Astrocyte of the cerebellum (primary cell): ENCODE measurements at places on chromosomes 2 and 18.

DNA sequence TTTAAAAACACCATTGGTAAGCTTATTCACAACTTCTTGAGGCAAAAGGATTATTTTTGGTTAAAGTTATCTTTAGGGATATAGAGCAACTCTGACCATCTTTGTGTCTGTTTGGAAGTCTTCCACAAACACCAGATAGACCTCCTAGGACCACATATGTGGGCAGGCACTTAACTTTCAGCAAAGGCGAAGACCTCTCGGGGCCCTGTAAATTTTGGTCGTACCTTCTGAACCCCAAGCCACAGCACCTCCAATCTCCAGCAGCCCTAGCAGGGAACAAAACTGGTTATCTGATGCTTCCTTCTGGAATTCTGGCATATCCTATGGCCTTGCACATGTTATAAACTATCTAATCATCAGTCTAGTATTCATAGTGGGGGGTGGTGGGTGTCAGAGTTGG, 114.8 kb downstream of the MBD5 start:
- no peak for DNase-seq

- DNase-seq = no peak
Measured at GRCh38 chr2:188096910-188097309, 194.8 kb upstream of the GULP1 start.

DNA sequence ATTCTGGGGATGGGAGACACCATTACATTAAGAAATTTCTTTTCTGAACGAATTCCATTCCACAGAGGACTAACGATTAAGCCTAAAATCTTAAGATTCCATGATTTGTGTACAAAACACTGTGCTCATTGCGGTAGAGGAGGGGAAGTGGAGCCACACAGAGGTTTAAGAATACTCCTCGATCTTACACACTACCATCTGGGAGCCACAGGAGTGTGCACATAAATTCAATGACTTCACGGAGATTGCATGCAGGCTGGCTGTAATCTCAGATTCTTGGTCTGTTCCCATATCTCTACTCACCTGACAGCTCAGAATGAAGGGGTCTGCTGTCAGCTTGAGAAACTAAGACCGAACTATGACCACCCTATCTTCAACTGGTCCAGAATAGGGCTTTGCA, 762 bp downstream of the VPS4B start:
- no peak for DNase-seq

- no peak for DNase-seq
Measured at GRCh38 chr2:120761911-120762310, 26.2 kb downstream of the GLI2 start.

GRCh38 chr2:113709022-113709421, 47.4 kb downstream of the SLC35F5 start:
- no peak for DNase-seq

DNA sequence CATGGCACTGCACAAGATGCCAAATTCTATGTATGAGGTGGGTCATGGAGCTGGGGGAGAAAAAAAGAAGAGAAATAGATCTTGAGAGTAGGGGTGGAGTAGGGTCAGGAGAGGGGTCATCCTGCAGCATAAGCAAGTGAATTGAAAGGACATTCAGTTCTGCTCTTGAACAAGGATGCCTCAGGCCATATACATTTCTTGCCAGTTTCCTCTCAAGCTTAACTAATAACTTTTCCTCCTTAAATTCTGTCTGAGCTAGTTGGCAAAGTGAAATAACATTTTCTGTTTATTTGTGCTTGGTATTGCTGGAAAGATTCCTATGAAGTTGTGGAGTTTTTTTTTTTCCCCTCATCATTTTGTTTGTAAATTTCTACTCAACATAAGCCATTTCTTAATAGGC, 99.0 kb upstream of the LTBP1 start:
- no peak for DNase-seq

GRCh38 chr2:39334529-39334928, 90.8 kb upstream of the CDKL4 start:
- no peak for DNase-seq

DNA sequence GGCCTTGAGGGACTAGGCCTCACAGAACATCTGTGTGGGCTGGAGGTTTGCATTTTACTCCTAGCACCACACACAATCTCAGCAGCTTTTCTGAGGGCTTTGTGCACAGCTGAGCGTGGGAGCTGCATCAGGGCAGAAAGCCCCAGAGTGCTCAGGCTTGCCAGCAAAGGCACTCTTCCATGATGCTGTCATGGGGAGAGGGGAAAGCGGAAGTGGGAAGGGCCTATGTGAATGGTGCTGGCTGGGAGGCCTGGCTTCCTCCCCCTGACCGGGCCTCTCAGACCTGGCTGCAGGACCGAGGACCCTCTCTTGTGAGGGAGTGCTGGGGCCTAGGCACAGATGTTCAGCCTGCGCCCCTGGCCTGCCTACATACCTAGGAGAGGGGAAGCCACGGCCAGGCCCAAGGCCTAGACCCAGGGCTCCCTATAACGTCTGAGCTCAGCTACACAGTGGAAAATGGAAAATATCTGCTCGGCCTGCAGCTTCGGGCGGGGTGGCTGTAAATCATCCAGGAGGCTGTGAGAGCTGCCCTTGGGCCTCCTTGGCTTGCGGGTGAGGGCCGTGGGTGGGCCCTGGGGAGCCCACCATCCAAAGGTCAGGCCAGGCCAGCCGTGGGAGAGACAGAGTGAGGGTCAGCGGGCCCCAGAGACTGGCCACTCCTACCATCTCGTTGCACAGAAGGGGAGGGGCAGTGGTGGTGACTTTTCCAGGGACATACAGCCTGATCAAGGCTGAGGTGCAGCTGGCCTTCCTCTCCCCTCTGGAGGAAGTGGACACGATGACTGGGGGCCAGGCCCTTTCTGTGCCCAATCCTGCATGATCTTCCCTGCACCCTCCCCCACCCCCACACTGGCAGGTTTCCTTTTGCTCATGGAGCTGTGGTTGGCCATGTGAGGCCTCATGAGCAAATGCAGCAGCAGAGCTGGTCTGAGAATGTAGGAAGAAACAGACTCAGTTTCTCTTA, 22.8 kb downstream of the GLI2 start:
- peak; percentile 66 for DNase-seq

- no peak for DNase-seq
Measured at GRCh38 chr2:25176138-25176537, 7.8 kb upstream of the POMC start.

GRCh38 chr18:49459404-49460171, 857 bp downstream of the DYM start:
- no peak for DNase-seq

- no peak for DNase-seq
Measured at GRCh38 chr18:11668441-11669169, 20.5 kb upstream of the GNAL start.

DNA sequence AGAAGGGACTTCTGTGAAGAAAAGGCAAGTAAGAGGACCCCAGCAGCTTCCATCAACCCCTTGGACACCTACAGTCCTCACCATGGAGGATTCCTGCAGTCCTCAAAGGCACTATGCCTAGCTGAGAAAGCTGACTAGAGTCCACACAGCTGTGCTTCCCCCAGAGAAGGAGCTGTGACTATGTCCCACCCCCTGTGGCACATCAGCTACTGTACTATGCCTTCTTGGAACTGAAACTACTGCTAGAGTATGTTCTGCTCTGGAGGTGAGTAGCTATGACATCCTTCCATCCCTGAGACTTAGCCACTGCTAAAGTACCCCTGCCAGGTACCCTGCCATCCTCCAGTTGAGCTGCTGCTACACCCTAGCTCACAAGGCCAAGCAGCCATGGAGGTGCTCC, 690.2 kb upstream of the CHAC2 start:
- no peak for DNase-seq

- DNase-seq = peak; percentile 53
Measured at GRCh38 chr18:36688020-36688965, 140.5 kb downstream of the TPGS2 start.
